ENCODE measurements at places on chromosomes 3 and 15.

DNA sequence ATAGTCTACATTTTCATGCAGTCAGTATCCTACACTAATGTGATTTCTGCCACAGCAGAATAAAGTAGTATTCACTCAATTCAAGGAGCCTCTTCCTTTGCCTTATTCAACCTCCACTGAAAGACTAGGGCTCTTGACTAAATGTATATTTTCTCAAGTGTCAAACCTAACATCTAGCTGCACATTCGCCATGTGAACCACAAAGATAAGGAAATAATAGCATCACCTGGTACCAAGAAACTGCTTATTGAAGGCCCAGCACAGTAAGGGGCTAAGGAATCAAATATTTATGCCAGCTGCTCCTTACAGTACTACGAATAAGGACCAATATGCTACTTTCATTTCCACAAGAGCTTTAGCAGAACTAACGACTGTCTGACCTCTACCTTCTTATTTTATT lies 1.3 kb downstream of the SRP14 start:
- no peak for DNase-seq

GRCh38 chr3:59542276-59542675 lies 492.5 kb upstream of the CFAP20DC start:
- no peak for DNase-seq

DNA sequence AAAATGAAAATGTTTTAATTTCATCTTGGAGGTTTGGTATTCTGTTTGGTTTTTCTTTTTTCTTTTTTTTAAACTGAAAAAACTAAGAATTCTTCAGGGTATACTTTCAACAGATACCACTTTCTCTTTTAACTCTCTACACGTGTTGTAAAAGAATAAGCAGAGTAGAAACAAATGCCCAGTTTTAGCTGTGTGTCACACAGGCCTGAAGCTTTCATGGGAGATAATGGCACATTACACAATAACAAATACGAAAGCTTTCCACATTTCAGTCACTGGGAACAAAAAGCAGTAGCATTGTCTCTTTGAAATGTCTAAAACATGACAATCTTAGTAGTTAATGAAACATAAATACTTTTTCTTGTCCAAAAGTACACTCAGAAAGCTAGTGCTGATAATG lies 818.5 kb downstream of the TBL1XR1 start:
- no peak for DNase-seq

- no peak for DNase-seq
These were observed 536.1 kb downstream of the AGBL1 start for GRCh38 chr15:86615816-86616215.

DNA sequence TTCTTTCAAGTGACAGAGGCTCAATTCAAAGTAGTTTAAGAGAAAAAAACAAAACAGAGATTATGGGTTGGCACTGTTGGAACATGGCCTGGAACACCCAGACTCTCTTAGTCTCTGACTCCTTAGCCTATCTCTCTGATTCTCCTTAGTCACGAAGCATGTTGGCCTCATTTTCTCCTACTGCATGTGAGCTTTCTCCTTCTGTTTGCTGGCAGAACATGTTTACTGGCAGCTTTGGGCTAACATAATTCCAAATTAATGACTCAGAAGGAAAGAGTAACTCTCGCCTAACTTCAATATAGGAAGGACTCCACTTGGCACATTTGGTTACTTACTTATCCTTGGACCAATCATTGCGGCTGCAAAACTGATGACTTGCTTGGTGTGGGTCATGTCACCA lies 21.7 kb upstream of the CCDC39 start:
- no peak for DNase-seq

DNA sequence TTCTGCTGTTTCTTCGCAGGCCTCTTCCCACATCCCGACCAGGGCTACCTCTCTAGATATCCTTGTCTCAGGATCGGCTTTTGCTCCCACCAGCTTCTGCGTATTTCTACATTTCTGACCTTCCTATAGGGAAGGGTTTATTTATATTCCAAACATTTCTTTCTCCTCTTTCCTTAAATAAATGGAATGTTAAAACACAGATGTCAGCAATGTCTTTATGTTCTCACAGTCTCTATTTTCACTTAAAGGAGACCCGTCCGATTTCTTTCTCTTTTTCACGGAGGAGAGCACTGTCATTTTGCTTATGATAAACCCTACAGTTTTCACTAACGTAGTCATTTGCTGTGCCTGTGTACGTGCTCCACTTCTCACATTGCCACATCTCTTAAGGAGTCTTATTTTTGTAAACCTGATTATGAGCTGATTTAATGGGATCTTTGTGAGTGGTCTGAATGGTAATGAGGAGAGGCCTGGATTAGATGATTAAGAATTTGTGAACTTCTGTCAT lies 630 bp downstream of the KIF15 start:
- no peak for DNase-seq

DNA sequence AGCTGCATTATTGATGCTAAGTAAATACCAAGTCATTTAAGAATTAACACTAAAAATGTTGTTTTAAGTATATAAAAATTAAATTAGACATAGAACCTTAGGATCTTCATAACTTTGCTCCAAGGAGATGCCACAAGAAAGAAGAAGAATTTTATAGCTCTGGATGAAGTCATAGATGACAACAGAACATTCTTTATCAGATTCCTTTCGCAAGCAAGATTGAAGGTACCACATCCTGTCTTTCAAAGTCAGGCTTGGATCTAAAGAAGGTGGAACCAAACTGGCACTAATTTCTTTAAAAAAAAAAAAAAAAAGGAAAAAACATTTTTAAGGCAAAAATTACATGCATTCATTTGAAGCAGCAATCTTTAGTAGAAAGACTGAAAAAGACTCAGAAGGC lies 62.5 kb downstream of the POLQ start:
- no peak for DNase-seq

DNA sequence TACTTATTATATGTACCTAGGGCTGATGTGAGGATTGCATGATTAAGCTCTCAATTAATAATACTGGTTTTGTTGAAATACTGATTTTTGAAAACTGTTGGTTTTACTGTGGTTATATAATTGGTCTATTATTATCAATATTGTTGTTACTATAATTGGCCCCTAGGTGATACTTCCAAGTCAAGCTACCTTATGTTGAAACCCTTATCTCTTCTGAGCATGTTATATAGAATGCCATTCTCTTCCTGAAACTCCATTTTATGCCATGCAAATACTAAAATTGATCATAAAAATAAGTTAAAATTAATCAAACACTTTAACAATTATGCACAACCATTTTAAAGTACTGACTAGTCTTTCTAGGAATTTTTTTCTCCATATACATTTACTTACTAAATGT lies 46.1 kb downstream of the BBS4 start:
- DNase-seq, result no peak

DNA sequence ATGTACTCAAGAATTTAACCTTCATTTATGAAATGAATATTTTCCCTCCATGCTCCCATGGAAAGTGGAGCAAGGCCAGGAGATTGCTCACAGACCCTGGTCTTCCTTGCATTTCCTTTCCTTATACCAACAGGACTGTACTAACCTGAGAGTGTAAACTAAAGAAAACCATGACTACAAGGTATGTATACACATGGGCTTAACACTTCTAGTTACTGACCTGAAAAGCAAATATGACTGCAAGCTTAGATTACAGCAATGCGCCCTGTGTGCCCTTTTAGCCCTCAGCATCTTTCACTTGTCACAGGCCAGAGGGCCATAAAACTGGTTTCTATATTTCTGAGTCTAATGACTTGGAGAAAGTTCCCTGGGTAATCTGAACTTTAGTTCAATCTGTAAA lies 52.1 kb downstream of the NEK10 start:
- no peak for DNase-seq

- DNase-seq, result no peak
These were observed 413.3 kb upstream of the ONECUT1 start for GRCh38 chr15:53203454-53203853.

DNA sequence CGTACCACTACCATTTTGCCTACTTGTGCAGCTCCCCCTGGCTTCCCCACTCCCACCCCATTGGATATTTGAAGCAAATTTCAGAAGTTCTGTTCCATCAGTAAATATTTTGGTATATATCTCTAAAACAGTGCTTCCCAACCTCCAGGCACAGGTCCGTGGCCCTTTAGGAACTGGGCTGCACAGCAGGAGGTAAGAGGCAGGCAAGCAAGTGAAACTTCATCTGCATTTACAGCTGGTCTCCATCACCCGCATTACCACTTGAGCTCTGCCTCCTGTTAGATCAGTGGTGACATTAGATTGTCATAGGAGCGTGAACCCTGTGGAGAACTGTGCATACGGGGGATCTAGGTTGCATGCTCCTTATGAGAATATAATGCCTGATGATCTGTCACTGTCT lies 97.2 kb upstream of the LRRFIP2 start:
- no peak for DNase-seq

- DNase-seq, result no peak
These were observed 11.0 kb downstream of the TMEM45A start for GRCh38 chr3:100503448-100503847.

GRCh38 chr15:54288049-54288448 lies 309.8 kb downstream of the UNC13C start:
- no peak for DNase-seq

DNA sequence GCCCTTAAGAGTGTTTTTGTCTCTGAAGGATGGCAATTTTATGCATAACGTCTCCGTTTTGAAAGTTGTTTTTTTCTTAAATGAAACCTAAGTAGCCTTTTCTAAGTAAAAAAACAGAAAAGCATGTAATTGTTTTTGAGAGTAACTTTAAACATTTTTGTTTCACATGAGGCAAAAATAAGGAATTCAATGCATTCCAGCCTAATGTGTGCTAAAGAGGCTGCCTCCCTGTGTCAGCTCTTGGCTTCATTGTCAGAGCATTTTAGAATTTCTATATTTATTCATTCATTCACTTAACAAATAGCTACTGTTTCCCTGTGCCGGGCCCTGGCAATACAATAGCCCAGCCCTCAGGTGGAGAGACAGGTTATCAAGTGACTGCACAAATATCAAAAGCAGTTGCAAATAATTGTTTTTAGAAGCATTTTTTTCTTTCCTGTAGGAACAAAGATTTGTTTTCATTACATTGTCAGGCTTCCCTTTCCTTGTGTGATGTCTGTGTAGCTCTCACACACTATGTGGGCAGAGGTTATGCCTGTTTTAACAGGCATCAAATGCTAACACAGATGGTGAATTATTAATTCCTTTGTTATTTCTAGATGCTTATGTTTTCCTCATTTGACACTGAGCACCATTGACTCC lies 81.9 kb downstream of the CCK start:
- DNase-seq, result no peak

- DNase-seq, result no peak
These were observed 44.5 kb downstream of the DCUN1D1 start for GRCh38 chr3:182935803-182936202.
